ENCODE measurements at places on chromosomes 16 and 17. TPM values are rescaled to one million over a fixed set of nuclear protein-coding genes. Genes with fewer than 3 reads are reported as not detected.

GRCh38 chr16:6096931-6097670 is 999.5 kb upstream of the EEF2KMT start:
- no peaks in the 10 kb centered on the region for H3K4me1 ChIP-seq
- DNase-seq, result peak; percentile 30
- no peaks in the 10 kb centered on the region for H3K27me3 ChIP-seq
- H3K36me3 ChIP-seq, result no peaks in the 10 kb centered on the region

GRCh38 chr16:23391381-23392222 is 61.4 kb downstream of the COG7 start:
- H3K4me3 ChIP-seq, result no peak overlapping the region
- DNase-seq, result no peak
- peaks cover 6% of the 10 kb centered on the region for H3K4me1 ChIP-seq
- H3K27me3 ChIP-seq, result no peaks in the 10 kb centered on the region
- no peak overlapping the region for H3K27ac ChIP-seq

DNA sequence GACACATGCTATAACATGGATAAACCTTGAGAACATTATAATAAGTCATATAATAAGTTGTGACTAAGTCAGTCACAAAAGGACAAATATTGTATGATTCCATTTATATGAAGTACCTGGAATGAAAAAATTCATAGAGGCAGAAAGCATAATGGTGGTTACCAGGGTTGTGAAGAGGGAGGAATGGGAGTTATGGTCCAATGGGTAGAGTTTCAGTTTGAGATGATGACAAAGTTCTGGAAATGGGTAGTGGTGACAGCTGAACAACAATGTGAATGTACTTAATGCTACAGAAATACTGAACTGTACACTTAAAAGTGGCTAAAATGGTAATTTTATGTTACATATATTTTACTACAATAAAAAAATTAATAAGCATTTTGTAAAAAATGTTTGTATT is 49.7 kb downstream of the MYO1D start:
- H3K4me1 ChIP-seq, result no peaks in the 10 kb centered on the region
- H3K36me3 ChIP-seq, result no peaks in the 10 kb centered on the region
- no peak overlapping the region for H3K4me3 ChIP-seq
- no peak overlapping the region for H3K27ac ChIP-seq
- DNase-seq, result no peak
- peaks cover 2% of the 10 kb centered on the region for H3K27me3 ChIP-seq

DNA sequence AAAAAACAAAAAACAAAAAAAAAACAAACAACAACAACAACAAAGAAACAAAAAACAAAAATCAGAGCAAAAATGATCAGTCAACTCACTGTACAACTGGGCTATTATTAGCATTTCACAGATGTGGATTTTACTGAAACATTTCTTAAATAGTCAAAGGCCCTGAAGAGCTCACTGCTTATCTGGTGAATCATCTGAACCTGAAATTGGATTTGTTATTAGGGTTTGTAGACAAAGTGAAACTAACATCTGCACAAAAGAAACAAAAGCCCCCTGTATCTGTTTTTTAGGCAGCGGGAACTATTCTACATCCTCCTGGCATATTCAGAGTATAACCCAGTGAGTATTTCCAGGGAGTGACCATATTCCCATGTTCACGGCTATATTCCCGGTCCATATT is 32.6 kb upstream of the KSR1 start:
- H3K4me3 ChIP-seq, result no peak overlapping the region
- DNase-seq, result peak; percentile 17
- H3K36me3 ChIP-seq, result no peaks in the 10 kb centered on the region
- no peaks in the 10 kb centered on the region for H3K27me3 ChIP-seq
- no peak overlapping the region for H3K27ac ChIP-seq

- H3K4me1 ChIP-seq, result no peaks in the 10 kb centered on the region
- no peak overlapping the region for H3K4me3 ChIP-seq
- H3K27ac ChIP-seq, result no peak overlapping the region
- DNase-seq, result no peak
- H3K27me3 ChIP-seq, result no peaks in the 10 kb centered on the region
Measured at GRCh38 chr16:30139583-30140481, 16.8 kb upstream of the MAPK3 start.

DNA sequence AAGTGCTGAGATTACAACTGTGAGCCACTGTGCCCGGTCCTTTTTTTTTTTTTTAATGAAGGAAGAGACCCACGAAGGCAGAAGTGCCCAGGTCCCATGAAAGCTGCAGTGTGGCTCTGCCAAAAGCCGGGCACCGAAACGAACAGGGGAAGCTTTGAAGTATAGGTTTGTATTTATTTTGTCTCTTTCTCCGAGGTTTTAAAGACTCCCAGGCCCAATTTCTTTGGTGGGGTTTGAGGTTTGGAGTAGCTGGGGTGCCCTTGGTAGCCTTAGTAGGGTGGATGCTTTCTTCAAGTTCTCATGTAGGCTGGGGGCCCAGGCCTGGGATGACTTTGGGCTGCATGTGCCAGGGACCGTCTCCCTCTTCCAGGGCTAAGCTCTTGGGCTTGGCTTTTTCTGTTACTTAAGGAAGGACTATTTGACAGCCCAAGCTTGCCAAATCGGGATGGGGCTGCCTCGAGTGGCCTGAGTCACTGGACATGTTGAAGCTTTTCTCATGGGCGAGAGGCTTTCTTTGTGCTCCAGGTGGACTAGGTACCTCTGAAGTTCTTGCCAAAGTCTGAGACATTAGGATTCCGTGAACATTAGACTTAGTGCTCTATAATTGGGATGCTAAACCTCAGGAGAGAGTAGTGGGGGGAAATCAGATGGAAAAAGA is 66.3 kb downstream of the WIPI1 start:
- no peaks in the 10 kb centered on the region for H3K36me3 ChIP-seq
- no peak overlapping the region for H3K4me3 ChIP-seq
- H3K27me3 ChIP-seq, result no peaks in the 10 kb centered on the region
- H3K27ac ChIP-seq, result no peak overlapping the region

Gene CCDC144A
- 1.2 TPM for total RNA-seq

DNA sequence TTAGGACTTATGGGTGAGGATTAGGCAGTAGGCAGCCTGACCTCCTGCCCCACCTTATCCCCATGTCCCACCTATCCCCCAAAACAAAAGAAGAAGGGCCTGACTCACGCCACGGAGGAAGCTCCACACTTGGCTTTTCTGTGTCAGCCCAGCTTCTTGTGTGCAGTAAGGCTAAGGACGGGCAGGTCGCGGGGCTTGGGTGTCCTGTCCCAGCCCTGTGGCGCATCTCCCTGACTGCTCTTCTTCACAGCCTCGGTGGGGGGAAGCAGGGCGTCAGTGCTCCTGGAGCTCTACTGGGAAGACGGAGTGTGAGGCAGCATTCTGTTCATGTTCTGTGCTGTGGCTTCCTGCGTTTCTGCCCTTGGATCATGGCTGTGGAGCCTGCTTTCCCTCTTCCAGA is 34.6 kb upstream of the ALDH3A2 start:
- H3K36me3 ChIP-seq, result no peaks in the 10 kb centered on the region
- DNase-seq, result no peak
- no peak overlapping the region for H3K27ac ChIP-seq

DNA sequence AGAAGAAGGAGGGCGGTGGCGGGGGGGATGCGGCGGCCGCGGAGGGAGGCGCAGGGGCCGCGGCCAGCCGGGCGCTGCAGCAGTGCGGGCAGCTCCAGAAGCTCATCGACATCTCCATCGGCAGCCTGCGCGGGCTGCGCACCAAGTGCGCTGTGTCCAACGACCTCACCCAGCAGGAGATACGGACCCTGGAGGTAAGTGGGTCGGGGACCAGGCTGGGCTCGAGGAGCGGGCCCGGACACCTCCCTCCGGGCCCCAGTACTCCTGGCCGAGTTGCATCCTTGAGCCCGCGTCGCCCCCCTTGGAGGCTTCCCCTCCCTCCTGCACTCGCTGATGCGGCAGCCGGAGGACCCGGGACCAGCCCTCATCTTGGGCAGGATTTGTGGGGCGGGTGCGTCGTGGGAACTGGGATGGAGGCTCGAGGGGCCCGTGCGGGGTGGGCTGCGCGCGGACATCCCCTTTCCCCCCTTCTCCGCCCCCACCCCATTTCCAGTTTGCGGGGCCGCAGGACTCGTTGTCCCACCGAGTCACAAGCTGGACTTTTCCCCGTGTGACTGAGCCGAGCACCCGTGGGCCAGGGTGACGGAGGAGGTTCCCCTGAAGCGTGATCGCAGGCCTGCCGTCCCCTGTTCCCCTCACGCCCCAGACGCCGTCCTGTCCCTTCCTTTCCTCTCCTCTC is 572 bp downstream of the KSR1 start:
- peaks cover 25% of the 10 kb centered on the region for H3K4me1 ChIP-seq
- H3K27ac ChIP-seq, result peak overlapping the region; percentile 26
